ENCODE measurements at places on chromosomes 13 and 19. TPM values are rescaled to one million over a fixed set of nuclear protein-coding genes. Genes with fewer than 3 reads are reported as not detected.

The KPNA3 gene
- polyA plus RNA-seq = 7.8 TPM

The PEAK3 gene
- polyA plus RNA-seq = 0.18 TPM

The S1PR5 gene
- polyA plus RNA-seq = 0.55 TPM

The GPR12 gene
- not detected for polyA plus RNA-seq

The RFXANK gene
- 100 TPM for polyA plus RNA-seq

The ZNF132 gene
- polyA plus RNA-seq = 1.6 TPM

The ZNF317 gene
- 31.6 TPM for polyA plus RNA-seq

The CD37 gene
- 2,188 TPM for polyA plus RNA-seq

The GIPR gene
- 2.3 TPM for polyA plus RNA-seq

The RETN gene
- polyA plus RNA-seq = not detected

The TNFRSF19 gene
- 0.36 TPM for polyA plus RNA-seq

The FGF21 gene
- not detected for polyA plus RNA-seq

The BRCA2 gene
- polyA plus RNA-seq = 1.2 TPM

The POU2F2 gene
- polyA plus RNA-seq = 125 TPM

All from B cell (primary cell).